ENCODE measurements at places on chromosomes 12 and 14.

DNA sequence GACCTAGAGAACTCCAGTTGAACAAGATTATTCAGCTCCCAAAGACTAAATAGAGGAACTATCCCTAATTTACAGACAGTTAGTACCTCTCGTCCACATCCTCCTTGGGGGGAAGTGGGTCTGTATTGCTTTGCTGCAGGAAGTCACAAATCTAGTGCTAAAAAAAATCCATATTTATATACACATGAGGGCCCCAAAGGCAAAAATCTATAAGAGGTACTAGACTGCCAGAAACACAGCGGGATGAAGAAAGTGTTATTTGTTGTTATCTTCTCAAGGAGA is 190.1 kb downstream of the TTC8 start:
- no peak for DNase-seq

DNA sequence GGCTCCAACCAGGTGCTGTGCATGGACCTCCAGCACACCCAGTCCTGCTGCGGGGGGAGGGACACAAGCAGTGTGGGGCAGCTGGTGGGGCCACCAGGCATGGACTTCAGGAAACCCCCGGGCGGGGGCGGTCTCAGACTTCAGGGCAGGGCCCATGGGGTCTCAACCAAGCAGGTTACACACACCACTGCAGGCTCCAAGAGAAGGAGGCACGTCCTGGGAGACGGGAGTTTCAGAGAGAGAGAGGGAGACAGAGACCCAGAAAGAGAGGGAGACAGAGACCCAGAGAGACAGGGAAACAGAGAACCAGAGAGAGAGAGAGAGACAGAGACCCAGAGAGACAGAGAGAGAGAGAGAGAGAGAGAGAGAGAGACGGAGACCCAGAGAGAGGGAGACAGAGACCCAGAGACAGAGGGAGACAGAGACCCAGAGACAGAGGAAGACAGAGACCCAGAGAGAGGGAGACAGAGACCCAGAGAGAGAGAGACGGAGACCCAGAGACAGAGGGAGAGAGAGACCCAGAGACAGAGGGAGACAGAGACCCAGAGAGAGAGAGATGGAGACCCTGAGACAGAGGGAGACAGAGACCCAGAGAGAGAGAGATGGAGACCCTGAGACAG is 128.9 kb downstream of the NCOR2 start:
- DNase-seq = no peak

- DNase-seq = no peak
Observed at GRCh38 chr12:1668833-1669543, 21.9 kb upstream of the ADIPOR2 start.

DNA sequence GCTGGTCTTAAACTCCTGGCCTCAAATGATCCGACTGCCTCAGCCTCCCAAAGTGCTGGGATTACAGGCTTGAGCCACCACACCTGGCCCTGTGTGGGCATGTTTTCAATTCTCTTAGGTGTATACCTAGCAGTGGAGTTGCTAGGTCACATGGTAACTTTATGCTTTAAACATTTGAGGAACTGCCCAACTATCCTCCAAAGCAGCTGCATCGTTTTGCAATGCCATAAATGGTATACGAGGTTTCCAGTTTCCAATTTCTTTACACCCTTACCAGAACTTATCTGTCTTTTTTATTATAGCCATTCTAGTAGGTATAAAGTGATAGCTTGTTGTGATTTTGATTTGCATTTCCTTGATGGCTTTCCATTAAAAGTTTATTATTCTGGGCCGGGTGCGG is 25.1 kb downstream of the RBMS2 start:
- DNase-seq = no peak
